ENCODE measurements at places on chromosomes 1 and 21. TPM values are rescaled to one million over a fixed set of nuclear protein-coding genes. Genes with fewer than 3 reads are reported as not detected.

GRCh38 chr1:118101515-118101844 lies 83.5 kb downstream of the SPAG17 start:
- DNase-seq = no peak

GRCh38 chr1:150917387-150917786 lies 8.8 kb upstream of the SETDB1 start:
- no peak for DNase-seq

DNA sequence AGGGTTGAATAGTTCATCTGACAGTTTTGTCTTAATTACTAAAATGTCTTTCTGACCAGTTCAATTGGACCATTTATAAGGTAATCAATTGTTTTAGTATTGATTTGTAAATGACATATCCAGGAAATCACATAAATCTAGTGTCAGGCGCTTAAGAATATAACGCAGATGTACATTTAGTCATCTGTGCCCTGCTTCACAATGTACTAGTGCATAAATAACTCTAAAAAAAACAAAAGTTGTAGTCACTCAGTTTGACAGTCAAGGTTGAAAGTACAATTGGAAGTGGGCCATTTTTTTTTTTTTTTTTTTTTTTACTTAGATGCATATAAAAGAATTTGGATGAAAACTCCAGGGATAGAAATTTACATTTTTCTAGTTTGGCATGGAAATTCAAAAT lies 490.4 kb downstream of the PTPRC start:
- DNase-seq = no peak

DNA sequence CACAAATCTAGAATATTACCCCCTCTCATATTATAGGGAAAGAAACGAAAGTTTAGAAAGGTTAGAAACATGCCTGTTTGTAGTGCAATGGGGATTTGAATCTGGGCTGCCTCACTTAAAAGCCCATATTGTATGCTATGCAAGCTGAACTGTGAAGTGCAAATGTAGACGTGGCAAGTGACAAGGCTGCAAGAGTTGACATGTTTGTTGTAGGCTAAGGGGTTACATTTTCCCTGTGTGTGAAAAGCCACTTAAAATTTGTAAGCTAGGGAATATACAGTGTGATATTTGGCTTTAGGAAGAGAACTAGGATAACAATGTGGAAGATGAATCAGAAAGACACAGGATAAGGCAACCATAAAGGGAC lies 29.0 kb downstream of the WDR26 start:
- no peak for DNase-seq

MCOLN3 gene
- 0.47 TPM for total RNA-seq

WNT2B gene
- total RNA-seq = 1.6 TPM

DNA sequence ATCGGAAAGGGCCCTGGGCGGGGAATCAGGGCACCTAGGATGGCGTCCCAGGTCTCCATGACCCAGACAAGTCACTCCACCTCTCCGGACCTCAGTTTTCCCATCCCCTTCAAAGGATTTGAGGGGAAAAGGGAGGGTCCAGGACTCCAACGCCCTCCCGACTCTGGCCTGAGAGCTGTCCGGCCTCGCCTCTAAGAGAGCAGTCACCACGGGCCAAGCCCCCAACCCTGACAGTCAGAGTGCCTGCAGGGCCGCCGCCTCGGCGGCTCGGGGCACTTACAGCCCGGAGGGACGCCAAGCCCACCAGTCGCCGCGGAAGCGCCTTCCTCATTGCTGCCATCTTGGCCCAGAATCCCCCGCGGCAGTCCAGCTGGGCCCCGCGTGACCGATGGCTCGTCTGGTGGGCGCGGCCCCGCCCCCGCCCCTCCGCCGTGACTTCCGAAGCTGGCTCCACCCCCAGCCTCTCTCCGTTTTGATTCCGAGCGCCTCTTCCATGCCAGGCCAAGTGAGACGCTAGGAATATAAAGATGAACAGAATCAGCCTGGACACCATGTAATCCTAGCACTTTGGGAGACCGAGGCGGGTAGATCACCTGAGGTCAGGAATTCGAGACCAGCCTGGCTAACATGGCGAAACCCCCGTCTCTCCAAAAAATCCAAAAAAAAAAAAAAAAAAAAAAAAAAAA lies at the start of gene HMGCL:
Gene HMGCL, minus strand, starts transcription at position 354 of the 686 bp plus-strand sequence. Its CDS starts 14 bp downstream, at position 340.
- peak; percentile 93 for DNase-seq

RABGAP1L gene
- total RNA-seq = 23.5 TPM

- no peak for DNase-seq
Observed at GRCh38 chr1:25111706-25112105, 120.6 kb downstream of the SYF2 start.

CLCA4 gene
- not detected for total RNA-seq

DNA sequence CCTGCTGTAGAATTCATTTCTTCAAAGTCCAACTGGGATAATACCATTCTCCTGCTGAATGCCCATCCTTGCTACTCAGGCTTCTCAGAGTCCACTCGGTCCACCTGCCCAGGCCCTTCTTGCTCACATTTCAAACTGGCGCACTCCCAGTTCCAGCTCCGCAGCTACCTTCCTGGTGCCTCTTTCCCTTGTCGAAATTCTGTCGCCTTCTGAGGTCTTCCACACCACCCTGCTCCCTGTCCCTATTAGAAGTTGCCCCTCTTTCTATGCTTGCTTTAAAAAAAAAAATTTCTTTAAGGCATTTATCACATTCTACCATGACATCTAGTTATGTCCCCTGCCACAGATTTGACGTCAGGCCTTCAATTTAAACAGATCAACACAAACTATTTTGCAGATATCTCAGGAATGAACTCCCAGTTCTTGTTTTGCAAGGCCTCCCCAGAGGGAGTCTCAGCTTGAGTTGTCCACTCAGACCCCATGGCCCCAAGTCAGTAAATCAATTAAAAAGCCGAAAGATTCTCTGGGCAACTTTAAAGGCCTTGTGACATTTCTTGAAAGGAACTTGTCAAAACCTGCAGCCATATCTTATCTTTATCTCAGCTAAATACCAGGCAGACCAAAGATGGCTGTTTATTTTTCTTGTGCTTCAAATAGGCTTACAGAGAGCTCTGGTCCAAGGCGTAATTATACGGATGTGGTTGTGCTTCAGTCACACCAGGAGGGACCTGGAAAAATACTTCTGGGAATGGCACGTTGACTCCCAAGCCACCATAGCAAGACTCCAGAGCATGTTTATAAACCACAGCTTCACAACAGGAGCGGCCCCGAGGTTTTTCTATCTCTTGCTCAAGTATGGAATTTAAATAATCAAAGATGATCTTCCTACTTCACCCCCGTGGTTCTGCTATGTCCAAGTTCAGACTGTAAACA lies 2.2 kb downstream of the FAM89A start:
- no peak for DNase-seq

GRCh38 chr1:189117072-189117770 lies 1360.4 kb downstream of the BRINP3 start:
- no peak for DNase-seq

CYB561D1 gene
- total RNA-seq = 6.8 TPM

FCRL1 gene
- total RNA-seq = not detected

DNA sequence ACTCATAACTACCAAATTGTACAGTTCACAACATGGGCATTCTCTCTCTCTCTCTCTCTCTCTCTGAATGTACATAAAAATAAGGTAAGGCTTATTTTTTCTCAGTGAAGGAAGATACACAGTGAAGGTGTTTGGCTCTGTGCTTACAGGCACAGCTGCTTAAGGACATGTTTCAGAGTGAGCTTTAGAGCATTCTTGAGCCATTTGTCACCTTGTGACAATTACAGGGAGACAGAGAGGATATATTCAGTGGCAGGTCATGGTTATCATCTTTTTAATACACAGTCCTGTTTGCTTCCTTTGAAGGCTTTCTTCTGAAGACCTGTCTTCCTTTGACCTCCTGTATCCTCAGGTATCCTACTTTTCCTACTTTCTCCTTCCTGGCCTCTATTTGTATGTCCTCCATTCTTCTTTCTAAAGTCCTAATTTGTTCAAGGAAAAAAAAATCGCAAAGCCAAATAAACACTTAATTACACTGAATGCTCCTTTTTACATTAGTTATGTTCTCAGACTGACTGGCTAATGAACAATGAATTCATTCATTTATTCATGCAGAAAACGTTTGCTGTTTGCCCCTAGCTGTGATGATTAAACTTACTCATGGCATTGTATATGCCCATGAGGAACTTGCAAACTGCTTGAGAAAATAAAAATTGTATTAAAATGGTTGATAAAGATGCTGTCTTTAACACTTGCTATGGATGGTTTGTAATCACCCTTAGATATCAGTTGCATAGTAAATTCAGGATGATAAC lies 33.4 kb downstream of the HSD17B7 start:
- no peak for DNase-seq

LRRC38 gene
- total RNA-seq = not detected

GRCh38 chr21:38825269-38825668 lies 19.5 kb downstream of the ETS2 start:
- no peak for DNase-seq

TDRD10 gene
- total RNA-seq = not detected

GRCh38 chr1:231940701-231941100 lies 314.1 kb downstream of the DISC1 start:
- DNase-seq = no peak

GRCh38 chr1:76868154-76868882 lies 1.0 kb downstream of the ST6GALNAC5 start:
- peak; percentile 90 for DNase-seq

DNA sequence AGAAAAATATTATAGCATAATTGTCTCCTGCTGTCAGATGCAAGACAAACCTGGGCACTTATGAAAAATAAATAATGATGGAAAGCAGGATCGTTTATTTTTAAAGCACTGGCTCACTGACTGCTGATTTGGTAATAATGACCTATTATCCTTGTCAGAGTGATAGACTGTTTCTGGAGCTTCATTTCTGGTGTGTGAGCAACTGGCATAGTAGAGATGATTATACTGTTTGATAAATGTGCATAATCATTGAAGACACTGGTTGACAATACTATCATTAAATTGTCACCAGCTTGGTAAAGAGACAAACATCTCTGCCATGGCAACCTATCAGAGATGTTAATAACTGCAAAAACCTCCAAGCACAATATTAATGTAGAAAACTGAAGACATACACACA lies 179.9 kb upstream of the ZNF644 start:
- no peak for DNase-seq

GRCh38 chr21:34939673-34940331 lies 109.3 kb downstream of the RUNX1 start:
- no peak for DNase-seq

SPRR2F gene
- not detected for total RNA-seq

DNA sequence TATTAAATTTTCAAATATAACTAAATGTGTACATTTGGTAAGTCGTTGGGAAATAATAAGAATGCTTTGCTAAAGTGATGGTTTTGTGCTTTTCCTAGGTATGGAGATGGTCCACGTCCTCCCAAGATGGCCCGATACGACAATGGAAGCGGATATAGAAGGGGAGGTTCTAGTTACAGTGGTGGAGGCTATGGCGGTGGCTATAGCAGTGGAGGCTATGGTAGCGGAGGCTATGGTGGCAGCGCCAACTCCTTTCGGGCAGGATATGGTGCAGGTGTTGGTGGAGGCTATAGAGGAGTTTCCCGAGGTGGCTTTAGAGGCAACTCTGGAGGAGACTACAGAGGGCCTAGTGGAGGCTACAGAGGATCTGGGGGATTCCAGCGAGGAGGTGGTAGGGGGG lies 47.8 kb downstream of the DHX9 start:
- DNase-seq = no peak

GRCh38 chr1:229894532-229894931 lies 172.5 kb upstream of the GALNT2 start:
- no peak for DNase-seq

TMEM59 gene
- total RNA-seq = 139 TPM

KCNQ4 gene
- total RNA-seq = not detected

DNA sequence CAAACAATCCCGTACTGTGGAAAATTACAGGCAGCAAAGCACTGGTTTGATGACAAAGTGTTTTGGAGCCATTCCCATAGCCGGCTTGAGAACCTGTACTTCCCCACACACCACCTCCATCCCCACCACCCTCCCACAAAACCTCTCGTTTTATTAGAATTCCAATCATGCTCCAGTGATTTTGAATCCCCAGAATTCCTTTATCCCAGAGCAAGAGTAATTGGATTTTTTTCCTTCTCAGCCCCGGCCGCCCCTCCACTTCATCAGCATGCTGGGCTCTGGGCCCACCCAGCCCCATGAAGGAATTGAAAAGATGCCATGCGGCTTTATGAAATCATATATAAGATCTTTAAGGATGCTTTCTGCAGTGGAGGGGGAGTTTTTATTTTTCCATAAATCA lies 136.6 kb downstream of the OMA1 start:
- DNase-seq = peak; percentile 73

DNA sequence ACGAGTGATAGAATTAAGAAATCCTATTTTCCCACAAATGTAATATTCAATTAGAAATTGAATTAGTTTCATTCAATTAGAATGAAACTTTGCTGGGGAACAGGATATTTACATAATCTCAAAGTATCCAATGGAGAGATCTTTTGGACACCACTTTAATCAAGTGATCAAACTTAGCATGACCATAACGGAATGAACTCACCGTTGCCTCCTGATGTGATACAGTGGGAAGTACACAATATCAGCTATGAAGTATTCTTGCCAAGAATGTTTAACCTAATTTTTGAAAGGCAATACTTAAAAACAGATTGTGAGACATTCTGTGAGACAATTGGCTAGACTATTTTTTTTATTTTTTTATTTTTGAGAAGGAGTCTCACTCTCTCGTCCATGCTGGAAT lies 16.6 kb downstream of the CDKN2C start:
- DNase-seq = no peak

- DNase-seq = no peak
Observed at GRCh38 chr1:97901017-97901658, 19.7 kb downstream of the DPYD start.

DNA sequence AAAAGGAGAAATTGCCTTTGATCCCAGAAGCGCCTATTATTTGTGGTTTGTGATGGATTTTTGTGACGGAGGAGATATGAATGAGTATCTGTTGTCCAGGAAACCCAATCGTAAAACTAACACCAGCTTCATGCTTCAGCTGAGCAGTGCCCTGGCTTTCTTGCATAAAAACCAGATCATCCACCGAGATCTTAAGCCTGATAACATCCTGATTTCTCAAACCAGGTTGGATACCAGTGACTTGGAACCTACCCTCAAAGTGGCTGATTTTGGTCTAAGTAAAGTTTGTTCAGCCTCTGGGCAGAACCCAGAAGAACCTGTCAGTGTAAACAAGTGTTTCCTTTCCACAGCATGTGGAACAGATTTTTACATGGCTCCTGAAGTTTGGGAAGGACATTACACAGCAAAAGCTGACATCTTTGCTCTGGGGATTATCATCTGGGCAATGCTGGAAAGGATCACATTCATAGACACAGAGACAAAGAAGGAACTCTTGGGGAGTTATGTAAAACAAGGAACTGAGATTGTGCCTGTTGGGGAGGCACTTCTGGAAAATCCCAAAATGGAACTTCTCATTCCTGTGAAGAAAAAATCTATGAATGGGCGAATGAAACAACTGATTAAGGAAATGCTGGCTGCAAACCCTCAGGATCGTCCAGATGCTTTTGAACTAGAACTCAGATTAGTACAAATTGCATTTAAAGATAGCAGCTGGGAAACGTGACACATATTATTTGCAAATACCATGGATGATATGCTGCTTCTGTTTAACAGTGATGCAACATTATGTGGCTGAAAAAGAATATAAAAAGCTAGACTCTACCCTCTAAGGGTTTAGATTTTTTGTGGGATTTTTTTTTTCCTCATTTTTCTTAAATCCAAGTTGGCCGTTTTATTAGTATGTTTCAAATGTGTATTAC lies 10.5 kb downstream of the PDIK1L start:
- DNase-seq = no peak

Data from neural progenitor cell (in vitro differentiated cells).